Endothelial cell of umbilical vein (primary cell): ENCODE measurements at places on chromosomes 7 and 10. TPM values are rescaled to one million over a fixed set of nuclear protein-coding genes. Genes with fewer than 3 reads are reported as not detected.

Gene HECW1
- not detected in 2 replicates for total RNA-seq

Gene MYH16
- total RNA-seq = 0.09 and 0.11 TPM in 2 replicates

Gene NRAP
- total RNA-seq = not detected in 2 replicates

Gene DPCD
- 21.3 and 25.3 TPM in 2 replicates for total RNA-seq

Gene ANKRD30A
- not detected in 2 replicates for total RNA-seq

Gene ZNF394
- 19.8 and 22.8 TPM in 2 replicates for total RNA-seq

Gene AMPH
- 8.0 and 9.2 TPM in 2 replicates for total RNA-seq

Gene CD36
- total RNA-seq = 0.58 and 1.2 TPM in 2 replicates

Gene IQUB
- not detected in 2 replicates for total RNA-seq

Gene CROT
- 5.7 and 6.6 TPM in 2 replicates for total RNA-seq

Gene PAPSS2
- total RNA-seq = 82.6 and 93.2 TPM in 2 replicates

DNA sequence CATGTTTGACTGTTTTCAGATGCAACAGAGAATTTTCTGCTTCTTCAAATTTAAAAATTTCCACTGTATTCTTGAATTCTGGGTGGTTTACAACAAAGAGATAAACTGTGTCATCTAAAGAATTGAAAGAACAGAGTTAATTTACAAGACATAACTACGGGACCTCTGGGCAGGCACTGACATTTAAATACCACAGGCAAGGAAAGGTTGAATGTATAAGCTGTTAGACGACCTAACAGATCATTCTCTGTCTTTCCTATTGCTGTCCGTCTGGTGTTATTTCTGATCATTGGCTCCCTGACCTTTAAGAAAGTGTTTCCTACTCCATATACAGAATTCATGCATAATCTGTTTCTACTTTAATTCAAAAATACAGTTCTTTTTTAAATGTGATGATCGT lies 15.5 kb upstream of the PON3 start:
- no peaks in the 10 kb centered on the region for H3K4me1 ChIP-seq
- H3K27ac ChIP-seq = no peak overlapping the region
- DNase-seq = no peak
- H3K4me3 ChIP-seq = no peak overlapping the region

- no peaks in the 10 kb centered on the region for H3K36me3 ChIP-seq
- DNase-seq = no peak
- no peaks in the 10 kb centered on the region for H3K27me3 ChIP-seq
- no peak overlapping the region for H3K27ac ChIP-seq
These were observed 326.5 kb upstream of the SEMA3C start for GRCh38 chr7:81245353-81245752.

GRCh38 chr10:107430446-107430845 lies 265.9 kb upstream of the SORCS1 start:
- no peaks in the 10 kb centered on the region for H3K4me1 ChIP-seq
- no peak overlapping the region for H3K27ac ChIP-seq
- no peaks in the 10 kb centered on the region for H3K36me3 ChIP-seq
- DNase-seq = no peak
- H3K27me3 ChIP-seq = no peaks in the 10 kb centered on the region

GRCh38 chr7:123538897-123539296 lies 4.5 kb upstream of the IQUB start:
- H3K27me3 ChIP-seq = peaks cover 1% of the 10 kb centered on the region
- no peak for DNase-seq

GRCh38 chr7:118214051-118214832 lies 10.3 kb upstream of the ANKRD7 start:
- peak overlapping the region; percentile 42 for H3K4me3 ChIP-seq
- DNase-seq = peak; percentile 90
- no peak overlapping the region for H3K27ac ChIP-seq
- H3K4me1 ChIP-seq = peaks cover 3% of the 10 kb centered on the region
- no peaks in the 10 kb centered on the region for H3K27me3 ChIP-seq
- H3K36me3 ChIP-seq = no peaks in the 10 kb centered on the region

DNA sequence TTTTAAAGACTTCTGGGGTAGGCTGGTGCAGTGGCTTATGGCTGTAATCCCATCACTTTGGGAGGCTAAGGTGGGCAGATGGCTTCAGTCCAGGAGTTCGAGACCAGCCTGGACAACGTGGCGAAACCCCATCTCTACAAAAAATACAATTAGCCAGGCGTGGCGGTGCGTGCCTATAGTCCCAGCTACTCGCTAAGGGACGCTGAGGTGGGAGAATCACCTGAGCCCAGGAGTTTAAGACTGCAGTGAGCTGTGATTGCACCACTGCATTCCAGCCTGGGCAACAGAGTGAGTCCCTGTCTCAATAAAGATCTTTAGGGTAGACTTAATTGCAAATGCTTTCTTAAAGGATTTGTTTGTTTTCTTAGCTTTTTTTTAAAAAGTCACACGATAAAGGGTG lies 29.3 kb downstream of the PTPN12 start:
- H3K27ac ChIP-seq = no peak overlapping the region
- peaks cover 24% of the 10 kb centered on the region for H3K4me1 ChIP-seq
- no peak for DNase-seq
- H3K4me3 ChIP-seq = no peak overlapping the region

DNA sequence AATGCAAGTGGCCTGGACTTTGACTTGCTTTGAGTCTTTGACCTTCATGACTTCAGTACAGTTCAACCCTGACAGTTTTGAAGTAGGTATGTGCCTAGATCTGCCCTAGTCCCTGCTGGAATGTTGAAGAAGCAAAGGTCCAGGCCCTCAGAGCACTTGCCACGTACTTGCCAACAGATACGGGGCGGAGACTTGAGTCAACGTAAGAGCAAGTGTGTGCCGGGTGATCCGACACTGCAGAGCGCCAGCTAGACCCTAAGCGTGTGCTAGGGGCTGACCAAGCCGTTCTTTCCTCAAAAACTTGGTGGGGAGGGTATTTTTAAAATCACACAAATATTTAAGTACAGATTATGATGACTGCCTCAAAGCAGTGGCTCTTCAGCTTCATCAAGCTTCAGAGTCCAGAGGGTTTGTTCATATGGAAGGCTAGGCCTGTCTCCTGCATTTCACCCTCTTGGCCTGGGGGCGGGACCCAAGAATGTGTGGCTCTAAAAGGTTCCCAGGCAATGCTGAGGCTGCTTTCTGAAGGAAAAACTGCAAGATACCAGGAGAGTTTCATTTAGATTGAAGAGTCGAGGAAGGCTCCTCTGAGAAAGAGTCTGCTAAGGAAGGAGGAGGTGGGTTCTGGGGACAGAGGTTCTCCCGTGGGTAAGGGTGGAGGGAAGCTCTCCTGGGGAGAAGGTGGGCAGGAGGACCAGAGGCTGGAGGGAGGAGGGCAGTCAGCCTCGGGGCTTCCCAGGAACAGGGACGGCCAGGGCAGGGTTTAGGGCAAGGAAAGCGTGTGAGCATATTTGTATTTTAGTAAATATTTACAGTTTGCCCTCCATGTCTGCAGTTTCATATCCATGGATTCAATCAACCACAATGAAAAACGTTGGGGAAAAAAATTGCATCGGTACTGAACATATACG lies 160.3 kb downstream of the EGFR start:
- no peak overlapping the region for H3K4me3 ChIP-seq
- DNase-seq = no peak
- no peaks in the 10 kb centered on the region for H3K36me3 ChIP-seq
- no peak overlapping the region for H3K27ac ChIP-seq
- H3K27me3 ChIP-seq = no peaks in the 10 kb centered on the region

- peaks cover under 1% of the 10 kb centered on the region for H3K27me3 ChIP-seq
- no peak overlapping the region for H3K27ac ChIP-seq
- no peaks in the 10 kb centered on the region for H3K36me3 ChIP-seq
- no peak overlapping the region for H3K4me3 ChIP-seq
These were observed 20.6 kb upstream of the PWWP2B start for GRCh38 chr10:132376394-132376851.

GRCh38 chr7:96933067-96933645 lies 72.2 kb upstream of the DLX6 start:
- H3K4me3 ChIP-seq = no peak overlapping the region
- no peak for DNase-seq
- H3K27ac ChIP-seq = no peak overlapping the region
- no peaks in the 10 kb centered on the region for H3K4me1 ChIP-seq
- no peaks in the 10 kb centered on the region for H3K27me3 ChIP-seq

GRCh38 chr10:133009218-133009950 lies 67.0 kb upstream of the CFAP46 start:
- no peaks in the 10 kb centered on the region for H3K36me3 ChIP-seq
- H3K27ac ChIP-seq = no peak overlapping the region
- no peaks in the 10 kb centered on the region for H3K27me3 ChIP-seq

GRCh38 chr10:79111846-79112614 lies 43.3 kb downstream of the ZMIZ1 start:
- DNase-seq = no peak
- no peak overlapping the region for H3K4me3 ChIP-seq
- H3K4me1 ChIP-seq = peaks cover 11% of the 10 kb centered on the region
- no peak overlapping the region for H3K27ac ChIP-seq
- no peaks in the 10 kb centered on the region for H3K27me3 ChIP-seq
- no peaks in the 10 kb centered on the region for H3K36me3 ChIP-seq

GRCh38 chr7:158018971-158019645 lies 568.5 kb downstream of the PTPRN2 start:
- no peaks in the 10 kb centered on the region for H3K27me3 ChIP-seq
- H3K4me3 ChIP-seq = no peak overlapping the region
- no peak overlapping the region for H3K27ac ChIP-seq
- no peaks in the 10 kb centered on the region for H3K36me3 ChIP-seq
- no peak for DNase-seq

- H3K4me1 ChIP-seq = no peaks in the 10 kb centered on the region
- DNase-seq = no peak
- no peak overlapping the region for H3K4me3 ChIP-seq
- H3K27ac ChIP-seq = no peak overlapping the region
These were observed 113.9 kb downstream of the ETV1 start for GRCh38 chr7:13875496-13876074.

- no peak for DNase-seq
- H3K27me3 ChIP-seq = peaks cover 7% of the 10 kb centered on the region
- no peak overlapping the region for H3K4me3 ChIP-seq
- no peaks in the 10 kb centered on the region for H3K4me1 ChIP-seq
These were observed 64.2 kb downstream of the ARMC3 start for GRCh38 chr10:22992075-22992474.

DNA sequence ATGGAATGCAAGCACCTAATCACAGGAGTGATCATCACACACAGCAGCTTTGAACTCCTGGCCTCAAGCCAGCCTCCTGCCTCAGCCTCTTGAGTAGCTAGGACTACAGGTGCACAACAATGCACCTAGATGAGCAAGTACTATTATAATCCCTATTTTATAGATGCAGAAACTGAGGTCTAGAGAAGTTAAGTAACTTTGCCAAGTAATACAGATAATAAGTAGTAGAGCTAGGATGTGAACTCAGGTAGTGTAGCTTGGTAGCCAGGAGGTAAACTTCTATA lies 33.7 kb downstream of the DNAJC12 start:
- DNase-seq = no peak
- H3K27me3 ChIP-seq = peaks cover 7% of the 10 kb centered on the region
- no peaks in the 10 kb centered on the region for H3K4me1 ChIP-seq
- H3K27ac ChIP-seq = no peak overlapping the region

- no peak overlapping the region for H3K4me3 ChIP-seq
- H3K36me3 ChIP-seq = no peaks in the 10 kb centered on the region
- H3K27me3 ChIP-seq = peaks cover 8% of the 10 kb centered on the region
- no peak overlapping the region for H3K27ac ChIP-seq
- H3K4me1 ChIP-seq = peaks cover 9% of the 10 kb centered on the region
These were observed 57.7 kb upstream of the ZNRF2 start for GRCh38 chr7:30226614-30227268.

- DNase-seq = no peak
- no peaks in the 10 kb centered on the region for H3K36me3 ChIP-seq
- H3K4me1 ChIP-seq = peaks cover 5% of the 10 kb centered on the region
- no peak overlapping the region for H3K27ac ChIP-seq
- no peak overlapping the region for H3K4me3 ChIP-seq
These were observed 5.0 kb downstream of the TSPAN33 start for GRCh38 chr7:129149511-129149910.

DNA sequence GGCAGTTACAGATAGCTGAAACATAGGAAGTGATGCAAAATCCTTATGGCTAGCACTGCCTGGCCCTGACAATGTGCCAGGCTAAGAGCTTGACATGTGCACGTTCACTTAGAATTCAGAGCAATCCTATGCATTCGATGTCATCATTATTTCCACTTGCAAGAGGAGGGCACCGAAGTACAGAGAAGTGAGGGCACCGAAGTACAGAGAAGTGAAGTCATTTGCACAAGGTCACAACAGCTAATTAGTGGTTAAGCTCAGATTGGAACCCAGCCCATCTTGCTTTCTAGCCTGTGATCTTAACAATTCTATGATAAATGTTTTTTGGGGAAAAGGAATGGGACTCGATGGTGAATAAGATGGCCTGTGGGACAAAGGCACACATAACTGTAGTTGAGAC lies 73.4 kb downstream of the ARHGAP22 start:
- H3K27ac ChIP-seq = no peak overlapping the region
- H3K4me1 ChIP-seq = peaks cover 13% of the 10 kb centered on the region
- H3K4me3 ChIP-seq = no peak overlapping the region
- no peaks in the 10 kb centered on the region for H3K27me3 ChIP-seq
- DNase-seq = no peak

DNA sequence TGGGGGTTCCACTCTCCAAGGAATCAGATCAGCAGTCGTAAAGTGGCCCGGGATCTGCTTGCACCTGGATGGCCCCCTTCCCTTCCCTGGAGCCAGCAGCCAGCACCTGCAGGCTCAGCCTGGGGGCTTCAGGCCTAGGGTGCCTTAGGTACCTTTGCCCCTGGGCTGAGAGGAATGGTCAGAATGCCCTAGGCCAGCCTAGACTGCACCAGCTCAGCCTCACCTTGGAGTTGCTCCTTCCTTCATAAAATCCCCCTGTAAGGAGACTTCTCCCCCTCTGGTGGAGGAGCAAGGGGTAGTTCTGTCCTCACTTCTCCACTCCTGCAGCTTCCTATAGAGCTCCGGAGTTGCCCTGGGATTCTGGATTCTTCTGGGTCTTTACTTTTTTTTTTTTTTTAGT lies 32.4 kb upstream of the LBX1 start:
- H3K27me3 ChIP-seq = peaks cover 16% of the 10 kb centered on the region
- H3K4me3 ChIP-seq = no peak overlapping the region
- no peaks in the 10 kb centered on the region for H3K36me3 ChIP-seq
- no peak overlapping the region for H3K27ac ChIP-seq
- H3K4me1 ChIP-seq = no peaks in the 10 kb centered on the region
